Activated CD4-positive, alpha-beta T cell treated with anti-CD3 and anti-CD28 coated beads, Interleukin-10, Interleukin-2, amounts not matched to agents 100 ng/mL and 50 ng/mL, durations not matched to agents 16 hours and 8 hours (primary cell): ENCODE measurements at places on chromosomes 7 and 10.

DNA sequence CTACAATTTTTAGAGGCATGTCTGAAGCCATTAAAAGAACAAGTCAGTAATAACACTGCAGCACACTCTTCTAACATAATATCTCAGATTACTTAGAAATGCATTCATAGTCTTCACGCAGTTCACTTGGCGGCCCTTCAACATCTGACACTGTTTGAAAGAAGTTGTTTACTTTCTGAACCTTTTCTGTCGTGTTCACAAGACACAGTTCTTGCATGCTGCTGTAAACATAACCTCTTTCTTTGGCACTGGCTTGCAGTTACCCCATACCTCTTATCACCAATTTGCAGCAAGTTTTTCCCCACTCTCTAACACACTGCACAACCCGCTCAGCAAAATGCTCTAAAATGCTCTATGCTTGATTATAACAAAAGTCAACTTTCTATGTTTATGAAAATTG is 12.0 kb downstream of the PIP4K2A start:
- DNase-seq, result no peak

GRCh38 chr10:73647875-73648651 is 6.8 kb upstream of the MYOZ1 start:
- no peak for DNase-seq

DNA sequence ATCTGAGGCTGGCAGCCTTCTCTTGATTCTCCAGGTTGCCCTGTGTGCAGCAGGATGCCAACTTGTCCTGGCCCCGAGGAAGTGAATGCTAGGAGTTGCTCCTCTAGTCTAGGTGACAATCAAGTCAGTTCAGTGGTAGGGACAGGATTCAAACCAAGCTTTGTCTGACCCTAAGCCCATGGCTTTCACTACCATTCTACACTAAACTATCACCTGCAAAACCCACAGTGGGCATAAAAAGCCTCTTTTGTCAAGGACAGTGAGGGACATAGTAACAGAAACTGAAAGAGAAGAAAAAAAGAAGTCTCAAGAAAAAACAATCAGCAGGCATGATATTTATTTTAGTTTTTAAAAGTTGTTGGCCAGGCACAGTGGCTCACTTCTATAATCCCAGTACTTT is 33.5 kb downstream of the KCNMA1 start:
- no peak for DNase-seq

DNA sequence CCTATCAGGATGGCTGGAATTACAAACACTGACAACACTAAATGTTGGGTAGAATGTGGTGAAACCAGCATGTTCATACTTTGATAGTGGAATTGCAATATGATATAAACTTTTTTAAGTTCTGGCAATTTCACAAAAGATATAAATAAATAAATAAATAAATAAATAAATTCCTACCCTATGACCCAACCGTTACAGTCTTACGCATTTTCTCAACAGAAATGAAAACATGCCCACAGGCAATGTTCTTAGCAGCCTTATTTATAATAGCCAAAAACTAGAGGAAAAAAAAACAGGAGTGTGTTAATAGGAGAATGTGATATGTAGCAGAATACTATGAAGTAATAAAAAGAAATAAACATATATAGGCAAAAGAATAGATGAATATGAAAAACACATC is 318.9 kb downstream of the IPMK start:
- DNase-seq, result no peak

DNA sequence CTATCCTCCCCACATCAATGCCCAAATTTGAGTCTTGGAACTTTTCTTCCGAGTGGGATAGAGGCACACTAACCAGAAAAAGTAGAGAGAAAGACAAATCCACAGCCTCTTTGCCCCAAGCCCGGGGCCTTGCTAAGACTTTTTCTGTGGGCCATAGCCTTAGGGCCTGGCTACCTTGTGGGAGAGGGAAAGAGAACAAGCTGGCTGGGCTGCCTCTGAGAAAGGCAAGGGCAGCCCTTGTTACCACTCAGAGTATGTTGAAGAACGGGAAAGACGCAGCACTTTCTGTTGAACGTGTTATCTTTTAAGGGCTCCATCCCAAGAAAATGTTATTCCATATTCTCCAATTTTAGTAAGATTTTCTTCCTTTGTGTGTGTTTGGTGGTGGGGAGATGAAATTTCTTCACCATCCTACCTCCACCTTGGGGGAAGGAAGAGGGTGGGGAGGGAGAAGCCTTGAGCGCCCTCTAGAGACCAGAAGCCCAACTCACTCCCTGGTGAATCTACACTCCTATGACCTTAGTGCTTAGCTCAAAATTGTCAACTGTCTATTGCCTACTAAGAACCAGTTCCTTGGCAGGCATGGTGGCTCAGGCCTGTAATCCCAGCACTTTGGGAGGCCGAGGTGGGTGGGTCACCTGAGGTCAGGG is 3.9 kb upstream of the NRF1 start:
- peak; percentile 57 for DNase-seq

- no peak for DNase-seq
Measured at GRCh38 chr7:49563693-49564378, 209.6 kb upstream of the VWC2 start.

DNA sequence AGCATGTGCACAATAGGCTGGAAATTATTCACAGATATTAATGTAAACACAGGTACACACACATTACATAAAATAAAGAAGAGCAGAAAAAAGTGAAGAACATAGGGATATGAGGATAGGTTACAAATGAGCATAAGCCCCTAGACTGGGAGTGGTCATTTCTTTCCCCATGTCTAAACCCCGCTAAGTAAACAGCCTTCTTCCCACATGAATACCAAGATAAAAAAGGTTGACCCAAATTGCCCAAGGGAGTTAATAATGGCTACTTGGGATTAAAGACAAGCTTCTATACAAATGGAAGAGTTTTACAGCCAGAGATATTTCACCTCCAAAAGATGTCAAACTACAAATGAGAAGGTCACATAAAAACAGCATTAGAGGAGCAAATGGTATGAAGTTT is 527.1 kb upstream of the CELF2 start:
- no peak for DNase-seq

GRCh38 chr7:121054925-121055324 is 66.4 kb downstream of the CPED1 start:
- DNase-seq, result no peak
